ENCODE measurements at places on chromosomes 11 and 22. TPM values are rescaled to one million over a fixed set of nuclear protein-coding genes. Genes with fewer than 3 reads are reported as not detected.

GRCh38 chr22:49381595-49382450 lies 445.9 kb downstream of the BRD1 start:
- DNase-seq = no peak

DNA sequence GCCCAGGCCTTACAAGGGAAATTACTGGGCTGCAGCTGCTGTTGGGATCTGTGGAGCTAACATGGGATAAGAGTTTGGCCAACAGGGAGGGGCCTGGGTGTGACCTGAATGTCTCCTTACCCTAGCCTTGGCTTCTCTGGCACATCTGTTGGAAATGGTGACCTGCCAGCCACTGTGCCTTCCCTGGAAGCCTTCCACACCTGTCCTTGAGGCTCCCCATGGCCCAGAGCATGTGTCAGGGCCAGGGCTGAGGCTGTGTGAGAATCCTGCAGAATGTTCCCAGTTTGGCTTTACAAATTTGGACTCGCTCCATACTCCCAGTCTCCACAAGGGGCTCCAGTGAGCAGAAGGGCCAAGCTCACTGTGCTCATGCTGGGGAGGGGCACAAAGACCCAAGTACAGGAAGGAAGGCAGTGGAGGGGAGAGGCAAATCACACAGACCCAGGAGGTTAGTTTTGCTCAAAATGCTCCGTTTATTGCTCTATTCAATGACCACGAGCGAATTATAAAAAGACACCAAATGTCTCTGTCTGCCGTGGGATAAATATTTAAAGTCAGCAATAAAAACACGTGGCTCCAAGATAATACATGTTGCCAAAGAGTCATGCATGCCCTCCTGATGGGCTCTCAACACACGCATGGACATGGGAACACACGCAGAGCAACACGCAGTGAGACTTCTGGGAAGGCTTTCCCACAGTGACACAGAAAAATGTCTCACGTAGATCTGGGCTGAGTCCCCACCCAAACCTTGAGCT lies 1.7 kb upstream of the IGSF22 start:
- DNase-seq = no peak

GRCh38 chr11:121437018-121437685 lies 15.0 kb upstream of the SORL1 start:
- no peak for DNase-seq

GRCh38 chr11:123719452-123719851 lies 22.0 kb downstream of the ZNF202 start:
- DNase-seq = no peak

DNA sequence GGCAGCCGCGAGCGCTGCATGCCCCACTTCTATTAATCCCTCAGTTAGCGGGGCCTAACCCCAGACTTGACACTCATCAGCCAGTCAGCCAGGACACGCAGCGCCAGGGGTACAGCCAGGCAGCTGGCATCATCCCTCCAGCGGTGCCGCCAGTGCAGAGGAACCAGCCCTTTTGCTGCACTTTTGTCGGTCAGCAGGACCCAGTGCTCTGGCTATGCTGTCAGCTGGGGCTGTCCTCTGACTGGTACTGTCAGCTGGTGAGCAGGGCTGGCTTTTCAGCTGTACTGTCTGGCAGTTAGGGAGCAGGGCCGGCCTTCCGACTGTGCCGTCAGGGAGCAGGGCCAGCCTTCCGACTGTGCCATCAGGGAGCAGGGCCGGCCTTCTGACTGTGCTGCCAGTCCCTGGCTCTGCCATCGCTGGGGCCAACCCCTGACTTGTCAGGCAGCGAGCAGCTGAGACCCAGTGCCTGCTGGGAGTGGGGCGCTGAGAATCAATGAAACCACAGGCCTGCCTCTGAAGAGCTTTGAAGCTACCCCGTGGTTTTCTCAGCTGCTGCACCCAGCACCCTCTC lies 115.4 kb downstream of the KIAA1671 start:
- DNase-seq = peak; percentile 86

DNA sequence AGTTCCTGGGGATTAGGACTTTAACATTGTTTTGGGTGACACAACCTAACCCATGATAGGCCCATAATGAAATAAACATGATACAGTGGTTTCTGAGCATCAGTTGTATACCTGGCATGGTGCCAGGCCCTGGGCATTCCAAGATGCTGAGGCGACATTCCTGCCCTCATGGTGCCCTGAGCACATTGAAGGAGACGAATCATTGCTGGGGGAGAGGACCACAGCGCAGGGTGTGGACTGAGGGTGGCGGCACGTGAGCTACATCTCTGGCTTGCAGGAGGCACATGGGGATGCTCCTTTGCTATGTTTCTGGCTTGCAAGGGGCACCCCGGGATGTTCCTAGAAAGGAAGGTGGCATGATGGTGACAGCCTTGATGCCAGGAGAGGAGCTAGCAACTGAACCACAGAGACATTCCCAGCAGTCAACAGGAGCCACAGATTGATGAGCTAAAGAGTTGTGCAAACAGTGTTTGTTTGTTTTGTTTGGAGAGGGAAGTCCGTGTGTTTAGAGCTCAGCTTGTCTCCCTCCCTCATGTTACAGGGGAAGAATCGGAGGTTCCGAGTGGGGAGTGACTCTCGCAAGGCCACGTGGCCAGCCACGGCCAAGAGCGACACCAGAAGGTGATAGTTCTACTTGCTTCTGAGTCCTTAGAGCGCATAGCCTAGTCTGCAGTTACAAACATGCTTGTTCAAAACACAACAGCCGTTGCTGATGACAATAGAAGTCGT lies 106.4 kb downstream of the MIAT start:
- DNase-seq = no peak

- no peak for DNase-seq
These were observed 3.4 kb upstream of the MOGAT2 start for GRCh38 chr11:75714211-75714610.

GRCh38 chr11:34252651-34253050 lies 105.2 kb downstream of the ABTB2 start:
- DNase-seq = no peak

DNA sequence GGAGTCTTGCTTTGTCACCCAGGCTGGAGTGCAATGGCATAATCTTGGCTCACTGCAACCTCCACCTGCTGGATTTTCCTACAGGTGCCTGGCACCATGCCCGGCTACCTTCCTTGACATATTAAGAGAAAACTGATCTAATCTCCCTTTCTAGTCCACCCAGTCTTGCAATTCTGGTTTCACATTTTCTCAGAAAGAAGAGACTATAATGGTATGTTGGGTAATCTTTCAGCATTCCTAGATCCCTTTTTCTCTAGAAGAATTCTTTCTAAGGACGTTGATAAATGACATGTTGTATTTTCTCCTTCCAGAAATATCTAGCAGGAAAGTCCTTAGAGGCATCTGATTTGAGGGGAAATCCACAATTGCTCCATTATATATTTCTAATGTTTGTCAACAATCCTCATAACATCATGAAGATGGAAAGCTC lies 10.4 kb upstream of the HSPA8 start:
- no peak for DNase-seq

- DNase-seq = peak; percentile 19
These were observed 11.8 kb downstream of the PIM3 start for GRCh38 chr22:49972163-49973017.

GRCh38 chr11:122634501-122634900 lies 21.0 kb upstream of the UBASH3B start:
- DNase-seq = no peak

GRCh38 chr11:64322925-64323260 lies 5.0 kb downstream of the PRDX5 start:
- no peak for DNase-seq

GRCh38 chr11:81245791-81246190 lies 1487.9 kb downstream of the FAM181B start:
- no peak for DNase-seq

- no peak for DNase-seq
These were observed 63.4 kb upstream of the CLPB start for GRCh38 chr11:72497731-72498130.

DNA sequence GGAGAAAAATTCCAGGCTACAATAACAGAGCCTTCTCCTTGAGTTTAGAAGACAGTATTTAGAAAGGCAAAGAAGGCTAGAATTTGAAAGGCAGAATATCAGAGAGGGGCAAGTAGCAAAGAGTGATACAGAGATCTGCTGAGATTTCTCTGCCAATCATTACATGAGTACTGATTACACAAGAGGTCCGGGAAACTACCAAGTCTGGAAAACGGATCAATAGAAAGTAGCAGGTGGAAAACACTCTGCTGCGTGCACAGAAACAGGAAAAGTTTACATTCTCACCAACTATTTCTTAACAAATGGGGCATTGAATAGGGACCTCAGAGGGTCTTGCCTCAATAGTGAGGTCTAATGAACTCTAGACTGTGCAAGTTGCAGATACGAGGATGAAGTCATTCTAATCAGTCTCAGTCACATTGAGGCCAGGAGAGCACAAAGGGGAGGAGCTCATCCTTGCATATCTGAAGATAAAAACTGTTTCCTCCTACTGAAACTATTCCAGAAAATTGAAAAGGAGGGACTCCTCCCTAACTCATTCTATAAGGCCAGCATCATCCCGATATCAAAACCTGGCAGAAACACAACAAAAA lies 1099.2 kb downstream of the LRRC4C start:
- DNase-seq = no peak

DNA sequence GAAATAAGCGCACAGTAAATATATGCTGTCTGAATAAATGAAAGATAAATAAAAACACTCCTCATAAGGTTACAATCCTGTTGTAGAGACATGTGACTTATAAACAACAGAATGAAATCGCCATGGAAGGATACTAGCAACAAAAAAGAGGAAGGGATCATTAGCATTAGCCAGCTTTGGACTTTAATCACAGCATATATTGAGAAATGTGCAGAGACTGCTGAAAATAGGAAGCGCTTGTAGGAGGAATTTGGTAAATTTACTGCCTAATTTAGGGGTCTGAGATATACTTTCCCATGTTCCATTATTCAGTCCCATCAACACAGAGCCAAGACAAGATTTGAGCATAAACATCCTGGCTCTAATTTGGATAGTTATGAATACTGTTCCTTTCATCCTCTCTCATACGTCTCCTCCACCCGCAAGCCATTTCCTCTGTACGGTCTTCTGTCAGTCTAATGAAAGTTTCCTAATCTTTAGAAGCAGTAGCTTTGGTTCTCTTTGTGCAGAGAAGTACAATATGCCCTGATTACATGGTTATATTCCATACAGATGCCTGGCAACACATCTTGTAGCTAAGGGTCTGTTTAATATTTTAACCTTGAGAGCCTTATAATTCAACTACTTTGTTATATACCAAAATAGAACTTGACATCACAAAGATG lies 37.1 kb upstream of the AKIP1 start:
- DNase-seq = no peak

DNA sequence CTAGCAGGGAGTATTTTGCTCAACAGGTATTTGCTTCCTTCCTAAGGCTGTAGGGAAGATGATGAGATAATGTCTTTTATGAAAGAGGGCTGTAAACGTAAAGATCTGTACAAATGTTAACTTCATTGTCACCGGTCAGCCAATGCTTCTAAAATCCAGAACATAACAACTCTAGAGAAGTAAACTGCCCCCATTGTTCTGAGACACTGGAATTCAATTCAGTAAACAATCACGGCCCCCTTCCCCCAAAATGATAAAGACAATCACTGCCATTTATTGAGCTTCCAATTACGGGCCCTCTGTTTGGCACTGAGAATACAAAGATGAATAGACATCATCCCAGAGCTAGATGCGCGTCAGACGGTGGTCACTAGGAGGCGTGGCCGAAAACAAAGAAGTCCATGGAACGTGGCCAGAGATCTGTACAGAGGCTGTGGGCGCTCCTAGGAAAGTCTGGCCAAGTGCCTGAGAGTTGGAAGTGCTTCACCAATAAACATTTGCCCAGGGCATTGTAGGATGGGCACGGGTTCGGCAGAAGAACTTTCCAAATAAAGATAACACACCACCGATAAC lies 576 bp downstream of the TMEM258 start:
- peak; percentile 40 for DNase-seq

DNA sequence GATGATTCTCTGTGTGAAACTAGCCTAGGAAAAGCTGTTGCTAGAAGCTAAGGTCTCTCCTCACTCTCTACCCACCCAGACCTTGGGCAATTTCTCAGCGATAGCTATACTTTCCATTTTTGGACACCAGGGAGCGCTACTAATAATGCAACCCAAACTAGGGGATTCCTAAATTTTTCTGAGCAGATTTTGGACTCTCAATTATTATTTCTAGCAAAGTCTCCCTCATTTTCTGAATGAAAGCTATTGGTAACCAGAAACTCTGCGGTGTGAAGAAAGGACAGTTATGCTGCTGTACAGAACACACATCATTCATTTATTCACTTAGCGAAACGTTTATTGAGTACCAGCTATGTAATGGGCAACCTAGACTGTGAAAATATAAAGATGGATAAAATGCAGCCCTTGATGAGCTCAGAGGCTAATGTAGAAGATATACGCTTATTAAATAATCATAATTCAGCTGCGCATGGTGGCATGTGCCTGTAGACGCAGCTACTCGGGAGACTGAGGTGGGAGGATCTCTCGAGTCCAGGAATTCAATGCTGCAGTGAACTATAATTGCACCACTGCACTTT lies 6.1 kb upstream of the STIM1 start:
- DNase-seq = no peak

DNA sequence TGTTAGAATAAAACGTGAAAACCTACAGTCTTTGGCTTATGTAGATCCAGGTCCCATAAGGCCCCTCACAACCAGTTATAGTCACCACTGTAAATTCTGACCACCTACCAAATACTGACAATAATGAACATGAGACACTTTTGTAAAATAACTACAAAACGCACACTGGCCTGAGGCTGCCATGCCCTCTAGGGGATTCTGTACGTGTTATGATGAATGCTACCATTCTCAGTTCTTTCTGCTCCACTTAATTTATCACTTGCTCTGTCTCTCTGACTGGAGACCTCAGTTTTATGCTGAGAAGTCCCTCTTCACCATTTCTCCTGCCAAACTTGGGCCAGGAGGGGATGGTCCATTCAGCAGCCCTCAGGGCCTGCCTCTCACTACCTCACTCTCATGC lies 18.7 kb upstream of the TMPRSS5 start:
- DNase-seq = no peak

The MACROD1 gene
- total RNA-seq = 8.4 TPM

The ARRB1 gene
- total RNA-seq = 104 TPM

The CYB5R2 gene
- 2.8 TPM for total RNA-seq

The TUBA8 gene
- 3.1 TPM for total RNA-seq

The TUBGCP6 gene
- total RNA-seq = 134 TPM

The CSNK2A3 gene
- 0.66 TPM for total RNA-seq

The SCGB1A1 gene
- total RNA-seq = not detected

The FXYD6 gene
- total RNA-seq = 5.4 TPM

Measured in naive thymus-derived CD4-positive, alpha-beta T cell (primary cell).